ENCODE measurements at places on chromosomes 16 and 17. TPM values are rescaled to one million over a fixed set of nuclear protein-coding genes. Genes with fewer than 3 reads are reported as not detected.
A peak's percentile ranks its signal among the peaks of the same experiment; 100 is the strongest.

- no peaks in the 10 kb centered on the region for H3K36me3 ChIP-seq
- no peak for DNase-seq
- no peak overlapping the region for H3K27ac ChIP-seq
- no peaks in the 10 kb centered on the region for H3K27me3 ChIP-seq
Observed at GRCh38 chr16:4623593-4623992, 1.0 kb upstream of the MGRN1 start.

DNA sequence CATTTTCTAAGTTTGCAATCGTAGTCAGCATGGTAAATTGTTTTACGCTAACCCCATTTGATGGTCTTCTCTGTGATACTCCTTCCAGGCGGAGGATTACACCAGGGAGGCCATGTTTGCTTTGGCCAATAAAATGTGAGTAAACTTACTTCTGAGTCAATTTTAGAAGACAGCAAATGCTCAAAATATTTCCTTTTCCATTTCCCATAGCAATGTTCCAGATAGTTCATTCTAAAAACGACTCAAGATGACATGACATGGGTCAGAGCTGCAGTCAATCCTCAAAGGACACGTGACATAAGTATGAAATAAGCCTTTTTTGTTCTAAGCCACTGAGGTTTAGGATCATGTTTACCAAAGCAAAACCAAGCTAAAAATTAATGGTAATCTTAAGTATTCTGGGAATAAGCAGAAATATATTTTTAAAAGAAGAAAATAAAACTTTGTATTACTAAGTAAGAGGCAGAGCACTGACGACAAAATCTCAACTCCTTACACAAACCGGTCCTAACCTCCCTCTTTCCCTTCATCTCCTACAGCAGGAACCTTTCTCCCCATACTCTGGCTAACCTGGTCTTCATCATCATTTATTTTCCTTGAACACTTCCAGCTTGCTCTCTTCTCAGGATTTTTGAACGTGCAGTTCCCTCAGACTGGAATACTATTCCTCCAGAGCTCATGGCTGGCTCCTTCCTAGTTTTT, 266.2 kb downstream of the CEP112 start:
- DNase-seq: no peak
- H3K36me3 ChIP-seq: no peaks in the 10 kb centered on the region
- H3K27me3 ChIP-seq: no peaks in the 10 kb centered on the region
- no peaks in the 10 kb centered on the region for H3K4me1 ChIP-seq
- H3K4me3 ChIP-seq: no peak overlapping the region

GRCh38 chr17:8459107-8459506, 23.4 kb downstream of the NDEL1 start:
- H3K27ac ChIP-seq: no peak overlapping the region
- no peaks in the 10 kb centered on the region for H3K4me1 ChIP-seq
- no peak for DNase-seq
- H3K27me3 ChIP-seq: no peaks in the 10 kb centered on the region
- H3K36me3 ChIP-seq: peaks cover 75% of the 10 kb centered on the region
- no peak overlapping the region for H3K4me3 ChIP-seq

GRCh38 chr16:88905563-88905962, 39.1 kb upstream of the PABPN1L start:
- H3K36me3 ChIP-seq: no peaks in the 10 kb centered on the region
- H3K27me3 ChIP-seq: peaks cover 20% of the 10 kb centered on the region
- peak; percentile 83 for DNase-seq
- H3K4me1 ChIP-seq: no peaks in the 10 kb centered on the region
- no peak overlapping the region for H3K4me3 ChIP-seq

- H3K27ac ChIP-seq: no peak overlapping the region
- no peaks in the 10 kb centered on the region for H3K36me3 ChIP-seq
- H3K27me3 ChIP-seq: no peaks in the 10 kb centered on the region
- no peak for DNase-seq
Observed at GRCh38 chr16:1870365-1871082, 1.4 kb downstream of the MEIOB start.

DNA sequence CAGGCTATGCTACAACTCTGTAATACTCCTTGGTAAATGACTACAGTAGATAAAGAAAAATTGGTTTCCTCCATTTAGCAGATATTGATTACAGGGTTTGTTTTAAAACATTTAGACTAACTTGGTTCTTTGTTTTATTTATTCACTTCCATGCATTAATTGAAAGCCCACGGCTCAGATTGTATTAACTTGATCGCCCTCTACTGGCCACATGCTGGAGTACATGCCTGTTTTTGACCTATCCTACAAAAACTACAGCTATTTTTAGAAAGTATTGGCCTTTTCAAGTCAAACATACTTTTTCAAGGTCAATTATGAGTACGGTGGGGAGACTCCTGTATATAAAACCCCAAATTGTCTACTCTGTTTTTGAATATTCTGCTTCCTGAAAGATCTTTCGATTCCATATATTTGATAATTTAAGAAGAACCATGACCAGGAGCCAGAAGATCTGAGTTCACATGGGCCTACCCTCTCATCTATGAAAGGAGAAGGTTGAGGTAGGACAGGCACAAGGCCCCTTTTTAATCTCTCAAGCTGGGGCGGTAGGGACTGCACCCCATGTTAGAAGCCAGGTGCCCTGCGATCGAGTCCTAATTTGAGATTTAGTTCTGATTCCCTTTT, 51.8 kb downstream of the CA10 start:
- DNase-seq: peak; percentile 69
- no peaks in the 10 kb centered on the region for H3K4me1 ChIP-seq
- no peak overlapping the region for H3K4me3 ChIP-seq

DNA sequence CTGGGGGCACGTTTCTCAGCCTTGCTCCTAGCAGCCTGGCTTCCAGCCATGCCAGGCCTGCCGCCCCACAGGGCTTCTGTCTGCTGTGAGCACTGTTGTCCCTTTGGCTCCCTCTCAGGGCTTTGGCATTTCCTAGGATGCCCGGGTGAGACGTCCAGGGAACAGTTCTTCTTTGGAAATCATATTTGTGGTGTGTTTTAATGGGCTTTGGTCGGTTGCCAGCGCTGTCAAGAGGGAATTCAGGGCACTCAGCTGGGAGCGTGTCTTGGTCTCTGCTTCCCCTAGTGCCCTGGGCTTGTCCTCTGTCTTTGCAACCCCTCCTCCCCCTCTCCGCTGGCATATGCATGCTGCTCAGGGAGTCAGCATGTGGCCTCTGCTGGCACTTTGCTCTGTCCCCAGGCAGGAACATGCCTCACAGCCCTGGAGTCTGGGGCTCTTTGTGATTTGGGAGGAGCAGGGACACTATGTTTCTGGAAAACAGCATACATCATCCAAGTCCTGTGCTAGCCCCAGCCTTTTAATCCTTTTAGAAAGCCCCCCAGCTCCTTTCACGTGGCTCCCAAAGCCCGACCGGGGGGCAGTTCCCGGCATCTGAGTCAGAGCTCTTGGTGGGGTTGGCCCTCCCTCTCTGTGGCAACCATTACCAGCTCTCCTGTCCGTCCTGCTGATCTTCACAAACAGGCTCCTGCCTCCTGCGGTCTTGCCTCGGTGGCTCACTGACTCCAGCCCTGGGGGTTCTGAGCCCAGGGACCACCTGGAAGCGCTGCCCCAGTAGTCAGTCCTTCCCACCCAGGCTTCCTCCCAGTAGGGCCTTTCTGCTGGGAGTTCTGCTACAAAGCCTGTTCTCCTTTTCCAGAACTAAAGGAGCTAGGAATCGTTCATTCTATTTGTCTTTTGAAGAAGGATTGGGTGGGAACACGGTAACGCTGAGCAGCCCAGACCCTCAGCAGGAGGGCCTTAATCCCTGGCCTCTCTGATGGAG, 26.7 kb downstream of the SAP30BP start:
- DNase-seq: peak; percentile 85
- H3K36me3 ChIP-seq: peaks cover 38% of the 10 kb centered on the region
- peak overlapping the region; percentile 99 for H3K27ac ChIP-seq

- no peak overlapping the region for H3K27ac ChIP-seq
- H3K4me1 ChIP-seq: no peaks in the 10 kb centered on the region
- DNase-seq: no peak
- no peaks in the 10 kb centered on the region for H3K27me3 ChIP-seq
Observed at GRCh38 chr16:58931436-58931835, 197.3 kb upstream of the GOT2 start.

DNA sequence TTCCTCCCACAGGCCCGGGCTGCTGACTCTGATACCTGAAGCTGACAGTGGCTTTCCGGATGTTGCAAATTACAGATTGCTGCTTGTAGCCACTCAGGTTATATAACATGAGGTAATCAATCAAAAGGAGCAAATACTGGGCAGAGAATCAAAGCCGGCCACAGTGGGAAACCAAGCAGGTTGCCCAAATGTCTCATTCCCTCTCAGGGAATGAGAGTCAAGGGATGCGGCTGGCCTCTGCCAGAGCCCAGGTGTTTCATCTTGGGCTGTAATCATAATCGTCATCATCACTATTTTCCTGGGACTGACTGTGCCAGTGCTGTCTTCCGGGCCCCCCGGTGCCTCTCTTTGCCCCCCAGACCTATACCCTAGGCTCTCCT, 292.4 kb upstream of the FOXF1 start:
- H3K27me3 ChIP-seq: peaks cover 83% of the 10 kb centered on the region
- no peak for DNase-seq
- no peaks in the 10 kb centered on the region for H3K4me1 ChIP-seq
- H3K4me3 ChIP-seq: no peak overlapping the region

DNA sequence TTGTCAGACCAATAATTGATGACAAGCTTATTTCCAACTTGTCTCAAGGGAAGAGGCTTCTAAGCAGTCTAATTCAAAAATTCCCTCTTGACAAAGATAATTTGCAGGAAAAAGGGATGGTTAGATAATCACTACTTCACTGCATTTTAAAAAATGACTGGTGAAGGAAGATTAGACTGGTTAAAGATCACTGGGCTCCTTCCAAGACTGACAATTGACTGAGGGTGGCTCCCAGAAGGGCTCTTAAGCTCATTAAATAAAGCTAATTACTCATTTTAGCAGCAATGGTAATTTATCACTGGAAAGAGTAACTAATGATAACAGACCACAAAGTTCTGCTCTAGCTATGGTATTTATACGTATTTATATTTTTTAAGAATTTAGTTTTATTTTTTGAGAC, 4.4 kb upstream of the HEATR3 start:
- H3K36me3 ChIP-seq: no peaks in the 10 kb centered on the region
- H3K4me1 ChIP-seq: no peaks in the 10 kb centered on the region
- no peak overlapping the region for H3K4me3 ChIP-seq
- no peak overlapping the region for H3K27ac ChIP-seq
- no peak for DNase-seq
- H3K27me3 ChIP-seq: no peaks in the 10 kb centered on the region

DNA sequence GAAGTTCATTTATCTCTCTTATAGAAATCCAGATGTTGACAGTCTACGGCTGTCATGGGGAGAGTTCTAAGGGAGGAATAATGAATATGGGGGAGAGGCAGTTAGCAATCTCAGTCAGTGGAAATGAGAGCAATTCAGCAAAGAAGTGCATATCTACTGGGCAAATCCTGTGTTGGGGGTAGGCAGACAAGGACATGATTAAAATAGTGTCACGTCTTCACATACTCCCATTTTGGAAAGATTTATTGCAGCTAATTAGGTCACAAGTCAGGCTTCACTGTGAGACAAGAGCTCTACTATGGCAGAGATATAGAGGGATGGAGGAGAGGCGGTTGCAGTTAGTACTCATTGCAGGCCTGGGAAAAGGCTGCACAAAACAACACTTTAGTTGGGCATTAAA, 29.8 kb downstream of the LRRC36 start:
- no peak overlapping the region for H3K4me3 ChIP-seq
- H3K27ac ChIP-seq: no peak overlapping the region
- H3K36me3 ChIP-seq: no peaks in the 10 kb centered on the region

- H3K27ac ChIP-seq: 0 out of 2 replicates have a peak overlapping the region, but pooled peaks have one; percentile 82
- DNase-seq: no peak
- no peaks in the 10 kb centered on the region for H3K27me3 ChIP-seq
- H3K36me3 ChIP-seq: peaks cover 18% of the 10 kb centered on the region
- no peak overlapping the region for H3K4me3 ChIP-seq
- peaks cover 33% of the 10 kb centered on the region for H3K4me1 ChIP-seq
Observed at GRCh38 chr17:562174-562573, 152.5 kb downstream of the VPS53 start.

GRCh38 chr17:65093930-65094329, 37.4 kb upstream of the GNA13 start:
- no peaks in the 10 kb centered on the region for H3K36me3 ChIP-seq
- no peaks in the 10 kb centered on the region for H3K4me1 ChIP-seq
- DNase-seq: no peak
- H3K4me3 ChIP-seq: no peak overlapping the region

DNA sequence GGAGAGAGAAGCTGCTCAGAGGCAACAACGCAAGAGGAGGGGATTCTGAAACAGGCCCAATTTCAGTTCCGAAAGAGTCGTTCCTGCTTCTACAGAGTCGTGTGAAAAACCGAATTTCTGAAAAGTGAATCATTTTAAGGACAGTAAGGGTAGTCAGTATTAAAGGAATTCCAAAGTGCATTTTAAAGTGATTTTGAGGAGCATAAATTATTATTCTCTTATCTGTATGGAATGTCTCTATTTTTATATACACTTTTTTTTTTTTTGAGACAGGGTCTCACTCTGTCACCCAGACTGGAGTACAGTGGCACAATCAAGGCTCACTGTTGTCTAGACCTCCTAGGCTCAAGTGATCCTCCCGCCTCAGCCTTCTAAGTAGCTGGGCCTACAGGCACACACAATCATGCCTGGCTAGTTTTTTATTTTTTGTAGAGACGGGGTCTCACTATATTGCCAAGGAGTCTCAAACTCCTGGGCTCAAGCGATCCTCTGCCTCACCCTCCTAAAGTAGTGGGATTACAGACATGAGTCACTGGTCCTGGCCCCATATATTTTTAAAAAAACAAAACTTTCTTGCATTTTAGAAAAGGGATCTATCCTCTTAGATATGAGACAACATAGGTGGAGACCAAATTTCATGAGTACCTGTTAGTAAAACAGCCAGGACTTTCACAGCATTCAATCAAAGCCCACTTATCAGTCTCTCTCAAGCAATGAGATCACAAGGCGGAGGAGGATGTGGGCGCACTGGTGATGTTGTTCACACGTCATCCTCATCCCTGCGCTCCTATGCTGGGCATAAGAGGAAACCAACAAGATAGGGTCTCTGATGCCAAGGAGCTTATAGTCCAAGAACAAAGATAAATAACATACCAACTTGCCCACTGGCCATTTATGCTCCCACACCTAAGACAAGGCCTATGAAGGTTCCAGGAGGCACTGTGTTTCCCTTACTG, 53.2 kb downstream of the SMG6 start:
- no peaks in the 10 kb centered on the region for H3K27me3 ChIP-seq
- peaks cover 2% of the 10 kb centered on the region for H3K4me1 ChIP-seq
- peaks cover 3% of the 10 kb centered on the region for H3K36me3 ChIP-seq

GRCh38 chr17:72683506-72684404, 408.7 kb downstream of the SLC39A11 start:
- no peak overlapping the region for H3K27ac ChIP-seq
- H3K4me1 ChIP-seq: peaks cover 24% of the 10 kb centered on the region
- no peak for DNase-seq
- H3K27me3 ChIP-seq: no peaks in the 10 kb centered on the region
- H3K36me3 ChIP-seq: no peaks in the 10 kb centered on the region
- H3K4me3 ChIP-seq: no peak overlapping the region

GRCh38 chr17:9406046-9406606, 169.5 kb downstream of the STX8 start:
- H3K4me1 ChIP-seq: no peaks in the 10 kb centered on the region
- no peak for DNase-seq
- H3K27me3 ChIP-seq: no peaks in the 10 kb centered on the region

PITPNM3 gene
- 0.86 TPM for polyA plus RNA-seq

ZNF500 gene
- 6.3 TPM for polyA plus RNA-seq
